ENCODE measurements at places on chromosomes 13 and 19. TPM values are rescaled to one million over a fixed set of nuclear protein-coding genes. Genes with fewer than 3 reads are reported as not detected.

The GRIN2D gene
- 1.9 TPM for total RNA-seq

The ZNF575 gene
- total RNA-seq: 0.42 TPM

DNA sequence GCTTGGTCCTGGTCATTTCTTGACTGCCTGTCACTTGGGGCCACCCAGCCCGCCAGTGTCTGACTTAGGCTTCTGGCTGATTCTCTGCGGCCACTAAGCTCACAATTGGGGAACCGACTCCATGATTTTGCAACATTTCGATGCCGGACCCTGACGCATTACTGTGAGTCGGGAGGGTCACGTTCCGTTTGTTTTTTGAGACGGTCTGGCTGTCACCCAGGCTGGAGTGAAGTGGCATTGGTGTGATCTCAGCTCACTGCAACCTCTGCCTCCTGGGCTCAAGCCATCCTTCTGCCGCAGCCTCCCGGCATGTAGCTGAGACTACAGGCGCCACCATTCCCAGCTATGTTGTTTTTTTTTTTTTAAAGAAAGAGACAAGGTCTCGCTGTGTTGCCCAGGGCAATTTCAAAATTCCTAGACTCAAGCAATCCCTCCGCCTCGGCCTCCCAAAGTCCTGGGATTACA lies 3.2 kb upstream of the ADAT3 start:
- DNase-seq: no peak

DNA sequence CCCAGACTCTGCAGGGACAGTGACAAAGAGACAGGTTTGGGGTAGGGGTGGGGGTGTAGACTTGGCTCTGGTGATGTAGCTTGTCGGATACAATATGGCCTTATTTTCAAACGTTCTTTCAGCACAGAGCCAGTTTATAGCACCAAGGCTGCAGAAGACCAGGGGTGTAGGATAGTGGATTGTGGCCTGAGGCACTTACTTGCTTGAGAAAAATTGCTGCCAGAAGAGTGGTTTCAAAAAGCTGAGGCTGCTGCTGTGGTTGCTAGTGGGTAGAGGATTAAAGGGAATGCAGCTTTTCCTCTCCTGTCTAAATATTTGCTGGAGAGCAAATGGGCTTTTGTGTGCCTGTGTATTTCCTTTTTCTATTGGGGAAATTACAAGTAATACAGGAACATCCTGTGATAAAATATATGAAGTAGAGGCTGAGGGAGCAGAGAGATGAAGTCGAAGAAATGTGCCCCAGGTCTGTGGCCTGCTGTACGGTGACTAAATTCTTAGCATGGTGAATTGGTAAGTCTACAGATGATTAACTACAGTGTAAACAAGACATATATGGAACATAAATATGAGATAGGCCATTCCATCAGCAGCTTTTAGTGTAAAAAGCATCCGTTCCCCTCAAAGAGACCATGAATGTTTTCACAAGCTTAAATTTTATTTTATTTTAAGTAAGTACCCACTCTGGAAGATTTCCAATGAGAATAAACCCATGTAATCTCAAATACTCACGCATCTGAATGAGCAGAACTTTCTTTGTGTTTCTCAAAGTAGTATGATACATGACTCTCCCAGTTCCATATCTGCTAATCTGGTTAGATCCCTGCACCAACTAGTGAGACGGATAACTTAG lies 112.9 kb downstream of the LRCH1 start:
- DNase-seq: no peak

DNA sequence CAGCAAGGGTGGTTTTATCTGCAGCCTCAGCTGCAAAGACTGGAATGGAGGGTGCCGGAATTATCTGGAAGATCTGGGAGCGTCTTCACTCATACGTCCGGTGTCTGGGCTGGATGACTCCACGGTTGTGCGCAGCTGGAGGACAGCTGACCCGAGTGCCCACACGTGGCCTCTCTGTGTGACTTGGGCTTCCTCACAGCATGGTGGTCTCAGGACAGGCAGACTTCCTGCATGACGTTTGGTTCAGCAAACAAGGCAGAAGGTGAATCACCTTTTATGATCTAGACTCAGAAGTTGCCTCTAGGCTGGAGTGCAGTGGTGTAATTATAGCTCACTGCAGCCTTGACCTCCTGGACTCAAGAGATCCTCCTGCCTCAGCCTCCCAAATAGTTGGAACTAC lies 33.2 kb downstream of the CACNG6 start:
- no peak for DNase-seq

- DNase-seq: no peak
These were observed 2.1 kb downstream of the C19orf12 start for GRCh38 chr19:29712744-29713516.

DNA sequence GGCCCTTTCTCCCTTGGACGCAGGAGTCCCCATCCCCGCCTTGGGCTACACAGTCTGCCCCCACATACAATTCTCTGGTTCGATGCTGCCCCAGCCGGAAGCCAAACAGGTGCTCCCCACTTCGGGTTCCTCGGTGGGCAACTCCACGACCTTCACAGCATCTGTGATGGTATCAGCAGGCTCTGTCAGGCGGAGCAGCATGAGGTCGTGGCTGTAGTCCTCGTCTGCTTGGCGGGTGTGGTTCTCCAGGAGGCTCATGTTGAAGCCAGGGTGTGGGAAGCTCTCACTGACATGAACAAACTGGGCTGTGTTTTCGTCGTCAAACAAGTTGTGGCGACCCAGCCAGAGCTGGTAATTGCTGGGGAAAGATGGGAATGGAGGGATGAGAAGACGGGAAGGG lies 3.5 kb downstream of the KLK1 start:
- no peak for DNase-seq

DNA sequence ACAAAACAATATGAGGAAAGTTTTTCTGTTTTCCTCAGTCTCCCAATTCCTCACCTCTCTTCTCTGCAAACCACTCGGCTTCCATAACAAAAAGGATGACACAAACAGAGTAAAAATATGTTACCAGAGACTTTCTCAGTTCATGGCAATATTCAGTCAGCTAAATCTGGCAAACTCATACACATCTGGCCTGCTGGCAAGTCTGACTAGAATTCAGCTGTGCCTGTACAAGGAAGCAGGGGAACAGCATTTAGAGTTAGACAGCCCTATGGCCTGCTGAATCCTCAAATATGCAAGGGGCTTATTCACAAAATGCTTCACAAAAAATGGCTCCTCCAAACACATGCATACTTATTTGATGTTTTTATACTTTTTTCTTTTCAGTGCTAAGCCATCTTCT lies 227.8 kb downstream of the ENOX1 start:
- DNase-seq: no peak

DNA sequence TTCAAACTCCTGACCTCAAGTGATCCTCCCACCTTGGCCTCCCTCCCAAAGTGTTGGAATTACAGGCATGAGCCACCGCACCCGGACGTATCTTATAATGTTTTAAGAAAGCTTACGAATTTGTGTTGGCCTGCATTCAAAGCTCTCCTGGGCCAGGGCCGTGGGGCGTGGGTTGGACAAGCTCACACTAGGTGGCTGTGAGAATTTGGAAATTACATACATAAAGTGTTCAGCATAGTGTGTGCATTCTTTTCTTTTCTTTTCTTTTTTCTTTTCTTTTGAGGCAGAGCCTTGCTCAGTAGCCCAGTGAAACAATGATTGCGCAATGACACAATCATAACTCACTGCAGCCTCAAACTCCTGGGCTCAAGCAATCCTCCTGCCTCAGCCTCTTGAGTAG lies 2.6 kb downstream of the ZSWIM4 start:
- DNase-seq: no peak

DNA sequence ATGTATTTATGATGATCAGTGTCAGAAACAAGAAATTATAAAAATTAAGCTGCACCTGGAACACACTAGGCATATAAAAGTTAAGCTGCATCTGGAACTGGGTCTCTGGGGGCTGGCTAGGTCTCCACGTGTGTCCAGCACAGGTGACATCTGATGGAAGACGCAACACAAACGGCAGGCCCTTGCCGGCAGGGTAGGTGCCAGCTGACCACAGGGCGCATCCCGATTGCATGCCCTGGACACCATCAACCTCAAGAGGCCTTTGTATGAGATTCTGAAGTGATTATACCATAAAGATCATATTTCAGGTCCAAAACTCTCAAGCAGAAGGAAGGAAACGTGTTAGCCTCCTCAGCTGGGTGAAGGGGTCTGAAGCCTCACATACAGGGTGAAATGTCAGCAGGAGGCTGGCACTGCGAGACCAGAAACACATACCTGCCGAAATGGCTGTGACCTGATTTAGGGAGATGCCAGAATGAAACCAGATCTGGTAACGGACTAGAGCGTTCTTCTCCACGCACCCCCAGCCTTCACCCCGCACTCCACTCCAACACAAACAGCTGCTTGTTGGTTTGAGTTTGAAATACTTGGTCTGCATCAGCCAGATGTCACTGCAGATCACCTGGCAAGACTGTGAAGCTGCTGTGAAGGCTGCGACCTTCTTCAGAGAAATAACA lies 37.3 kb downstream of the COL4A1 start:
- no peak for DNase-seq

DNA sequence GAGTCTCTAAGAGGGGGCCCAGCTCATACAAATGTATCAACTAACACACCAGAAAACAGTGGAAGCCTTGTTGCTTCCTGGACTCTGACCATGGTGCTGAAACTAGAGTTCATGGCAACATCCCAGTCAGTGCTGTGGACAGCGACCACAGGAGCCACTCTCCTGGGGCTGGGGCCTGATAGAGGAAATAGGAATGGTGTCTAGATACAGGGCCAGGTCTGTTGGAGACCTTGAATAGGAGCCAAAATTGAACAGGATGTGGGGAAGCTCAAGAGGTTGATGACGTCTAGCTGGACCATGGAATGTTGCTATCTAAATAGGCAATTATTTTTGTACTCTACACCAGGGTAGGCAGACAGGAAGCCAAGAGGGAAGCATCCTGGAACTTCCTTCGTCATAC lies 21.7 kb downstream of the LILRB4 start:
- no peak for DNase-seq

- DNase-seq: no peak
These were observed at the start of gene EBI3 for GRCh38 chr19:4229179-4229931. TSS of gene EBI3 (plus strand) at chr19:4229523. CDS start at chr19:4229551, 28 bp downstream.

The STRN4 gene
- 34.5 TPM for total RNA-seq

GRCh38 chr13:111912991-111913760 lies 153.8 kb upstream of the SOX1 start:
- DNase-seq: no peak

DNA sequence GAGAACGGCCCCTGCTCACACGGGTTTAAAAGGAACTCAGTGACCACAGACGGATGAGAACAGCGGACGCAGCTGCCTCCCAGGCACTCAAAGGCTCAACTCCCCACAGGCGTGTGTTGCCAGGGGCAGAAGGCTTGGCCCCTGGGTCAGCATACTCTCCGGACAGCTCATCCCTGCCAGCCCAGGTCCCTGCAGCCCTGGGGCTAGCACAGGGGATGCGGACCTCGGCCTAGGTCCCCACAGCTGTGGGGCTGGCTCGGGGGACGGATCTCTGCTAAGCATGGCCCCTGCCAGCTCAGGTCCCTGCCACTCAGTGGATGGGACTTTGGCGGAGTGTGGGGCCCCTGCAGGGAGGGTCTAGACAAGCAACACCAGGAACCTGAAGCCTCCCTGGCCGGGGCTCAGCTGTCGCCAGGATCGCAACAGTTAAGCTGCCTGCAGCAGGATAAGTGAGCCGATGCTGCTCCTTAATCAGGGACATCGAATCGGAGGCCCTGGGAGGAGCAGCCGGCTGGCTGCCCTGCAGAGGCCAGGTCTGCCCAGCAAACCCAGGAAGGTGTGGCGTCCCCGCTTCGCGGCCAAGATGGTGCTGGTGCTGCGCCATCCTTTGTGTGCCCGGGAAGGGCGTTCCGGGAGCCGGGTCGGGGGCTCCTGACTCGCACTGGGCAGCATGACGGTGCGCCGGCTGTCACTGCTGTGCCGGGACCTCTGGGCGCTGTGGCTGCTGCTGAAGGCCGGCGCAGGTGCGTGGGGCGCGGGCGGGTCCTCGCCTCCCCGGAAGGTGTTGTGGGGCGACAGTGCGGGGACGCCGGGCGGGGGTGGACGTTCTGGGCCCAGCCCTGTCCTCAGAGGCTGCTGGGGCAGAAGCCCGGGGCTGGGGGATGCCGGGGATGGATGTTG lies 32.5 kb downstream of the MCF2L start:
- no peak for DNase-seq

The ZNF534 gene
- 0.74 TPM for total RNA-seq

DNA sequence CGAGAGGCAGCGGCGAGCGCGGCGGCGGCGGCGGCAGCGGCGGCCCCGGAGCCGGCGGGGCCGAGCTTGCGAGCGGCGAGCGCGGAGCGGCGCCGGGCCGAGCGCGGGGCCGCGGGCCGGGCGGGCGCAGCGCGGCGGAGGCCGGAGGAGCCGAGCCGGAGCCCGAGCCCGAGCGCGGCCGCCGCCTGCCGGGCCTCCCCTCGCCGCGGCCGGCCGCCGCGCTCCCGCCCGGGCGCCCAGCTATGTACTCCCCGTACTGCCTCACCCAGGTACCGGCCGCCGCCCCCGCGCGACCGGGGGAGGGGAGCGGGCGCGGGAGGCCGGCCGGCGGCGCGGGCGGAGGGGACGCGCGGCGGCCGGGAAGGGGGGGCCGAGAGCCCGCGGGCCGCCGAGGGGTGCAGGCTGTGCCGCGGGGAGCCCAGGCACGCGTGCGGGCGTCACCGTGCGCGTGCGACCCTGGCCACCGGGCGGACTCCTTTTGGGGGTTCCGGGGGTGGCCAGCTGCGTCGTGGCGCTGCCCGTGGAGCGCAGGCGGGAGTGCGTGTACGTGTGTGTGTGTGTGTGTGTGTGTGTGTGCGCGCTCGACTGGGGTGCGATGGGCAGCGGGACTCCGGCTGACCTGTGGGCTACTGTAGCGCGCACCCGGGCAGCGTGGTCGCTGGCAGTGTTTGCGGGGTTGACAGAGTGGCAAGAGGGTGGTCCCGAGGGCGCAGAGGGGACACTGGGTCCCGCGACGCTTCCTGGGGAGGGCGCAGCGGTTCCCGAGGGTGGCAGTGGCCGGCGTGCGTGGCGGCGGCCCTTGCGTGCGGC lies 526 bp downstream of the NFIX start:
- DNase-seq: no peak

GRCh38 chr13:82259284-82259683 lies 1623.0 kb downstream of the SLITRK1 start:
- DNase-seq: no peak

The CYP2B6 gene
- not detected for total RNA-seq

- DNase-seq: peak; percentile 86
These were observed at the start of gene ZSCAN1 for GRCh38 chr19:58033741-58034476. TSS of gene ZSCAN1 (plus strand) at chr19:58034025. CDS start at chr19:58037837, 3,812 bp downstream.

The P2RY11 gene
- 1.8 TPM for total RNA-seq

The ZFR2 gene
- total RNA-seq: not detected

The CA11 gene
- total RNA-seq: 1.8 TPM

DNA sequence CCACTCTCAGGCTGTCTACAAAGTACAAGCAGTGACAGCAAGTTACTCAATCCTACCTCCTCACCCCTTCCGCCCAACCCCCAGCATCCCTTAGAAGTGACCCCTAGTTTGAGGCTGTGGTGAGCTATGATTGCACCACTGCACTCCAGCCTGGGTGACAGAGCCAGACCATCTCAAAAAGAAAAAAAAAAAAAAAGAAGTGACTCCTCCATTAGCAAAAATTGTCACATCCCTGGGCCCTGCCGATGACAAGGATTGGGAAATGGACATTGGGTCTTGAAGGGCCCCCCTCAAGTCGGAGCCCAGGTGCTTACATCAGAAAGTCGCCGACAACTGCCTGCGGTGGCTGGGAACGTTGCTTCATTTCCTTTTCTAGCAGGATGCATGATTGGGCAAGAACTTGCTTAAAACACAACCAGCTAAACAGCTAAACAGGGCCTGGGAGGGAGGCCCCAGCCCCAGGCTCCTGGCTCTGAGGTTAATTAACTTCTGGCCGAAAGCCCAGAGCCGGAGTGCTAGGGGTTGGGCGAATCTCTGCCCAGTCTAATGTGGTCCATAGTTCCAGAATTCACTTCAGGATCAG lies 15.3 kb downstream of the RAB3D start:
- no peak for DNase-seq

The ZNF793 gene
- 16.8 TPM for total RNA-seq
